HTR-8/SVneo (cell line): ENCODE measurements at places on chromosomes 6 and 20.
A peak's percentile ranks its signal among the peaks of the same experiment; 100 is the strongest.

- DNase-seq, result no peak
Observed at GRCh38 chr6:159254186-159254585, 85.0 kb downstream of the FNDC1 start.

GRCh38 chr6:12228447-12229146 lies 61.6 kb upstream of the EDN1 start:
- no peak for DNase-seq

GRCh38 chr6:14055541-14055940 lies 62.0 kb upstream of the CD83 start:
- no peak for DNase-seq

DNA sequence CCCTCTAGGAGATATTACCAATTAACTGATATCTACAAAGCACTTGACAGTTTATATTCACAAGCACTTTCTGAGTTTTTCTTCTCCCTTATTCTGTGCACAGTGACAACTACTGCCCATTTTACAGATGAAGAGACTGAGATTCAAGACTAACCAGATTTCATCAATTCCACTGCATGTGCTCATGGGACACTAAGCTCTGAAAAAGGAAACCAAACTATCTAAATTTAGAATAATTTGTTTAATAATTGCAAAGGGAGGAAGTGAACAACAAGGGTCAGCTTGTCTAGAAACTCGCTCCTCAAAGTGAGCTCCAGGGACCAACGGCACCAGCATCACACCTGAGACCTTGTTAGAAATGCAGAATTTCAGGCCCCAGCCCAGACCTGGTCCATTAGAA lies 50.8 kb upstream of the MYLIP start:
- DNase-seq, result no peak

DNA sequence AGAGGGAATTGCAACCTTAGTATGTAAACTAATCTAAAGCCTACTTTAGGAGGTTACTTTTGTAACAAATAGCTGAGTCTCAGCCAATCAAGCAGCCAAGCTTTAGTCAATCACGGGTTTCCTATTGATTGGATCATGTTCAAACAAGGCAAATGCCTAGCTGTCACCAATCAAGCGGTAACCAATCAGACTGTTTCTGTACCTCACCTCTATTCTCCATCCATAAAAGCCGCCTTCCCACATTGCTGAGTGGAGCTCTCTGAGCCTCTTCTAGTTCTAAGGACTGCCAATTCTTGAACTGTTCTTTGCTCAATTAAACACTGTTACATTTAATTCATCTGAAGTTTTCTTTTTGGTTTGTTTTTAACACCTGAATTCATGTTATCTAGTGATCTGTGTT lies 148.4 kb upstream of the BMP5 start:
- DNase-seq, result no peak

DNA sequence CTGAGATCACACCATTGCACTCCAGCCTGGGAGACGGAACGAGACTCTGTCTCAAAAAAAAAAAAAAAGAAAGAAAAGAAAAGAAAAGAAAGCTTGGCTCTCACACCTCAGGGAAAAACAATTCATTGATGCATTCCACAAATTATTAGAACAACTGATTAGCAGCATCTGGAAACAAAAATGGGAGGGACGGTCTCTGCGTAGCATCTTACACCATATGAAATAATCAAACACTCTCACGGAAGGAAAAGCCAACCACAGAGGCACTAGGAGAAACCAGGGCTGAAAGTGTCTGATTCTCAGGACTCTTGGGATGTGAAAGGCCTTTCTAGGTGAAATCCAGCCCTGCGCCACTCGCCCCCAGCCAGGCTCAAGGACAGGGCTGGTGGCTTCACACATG lies 2.3 kb upstream of the HELZ2 start:
- no peak for DNase-seq

GRCh38 chr6:52517502-52518278 lies 59.2 kb downstream of the TRAM2 start:
- DNase-seq, result peak; percentile 96

- no peak for DNase-seq
Observed at GRCh38 chr6:149320796-149321195, 3.3 kb downstream of the TAB2 start.

DNA sequence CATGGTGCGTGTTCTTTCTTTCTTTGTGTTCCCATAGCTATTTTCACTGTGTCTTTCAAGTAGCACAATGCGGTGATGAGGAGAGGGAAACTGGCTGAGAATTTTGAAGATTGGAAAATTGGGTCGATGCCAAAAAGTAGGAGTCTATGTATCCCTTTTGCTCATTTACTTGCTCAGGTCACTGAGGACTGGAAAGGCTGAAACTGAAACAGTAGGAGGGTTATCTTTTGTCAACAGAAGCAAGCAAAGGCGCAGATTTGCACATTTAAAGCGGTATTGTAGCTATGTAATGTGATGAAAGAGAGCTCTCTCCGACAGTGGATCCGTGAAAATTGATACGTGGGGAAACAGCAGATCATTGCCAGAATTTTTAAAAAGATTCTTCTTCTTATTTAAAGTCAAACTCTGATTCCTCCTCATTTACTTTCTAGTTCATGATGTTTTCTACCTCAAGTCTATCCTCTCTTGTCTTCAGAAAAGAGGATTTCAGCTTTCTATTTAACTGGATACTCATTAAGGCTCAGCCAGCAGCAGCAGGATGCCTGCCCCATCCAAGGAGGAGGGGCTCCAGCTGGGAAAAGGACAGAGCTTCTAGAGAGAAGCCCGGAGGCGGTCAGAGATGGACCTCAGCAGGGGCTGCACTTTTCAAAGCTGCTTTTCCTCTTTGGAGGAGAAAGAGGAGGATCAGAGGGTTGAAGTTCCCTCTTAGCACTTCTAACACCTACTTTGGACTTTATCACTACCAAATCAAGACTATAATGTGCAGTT lies 15.9 kb upstream of the FYN start:
- DNase-seq, result no peak

- peak; percentile 98 for DNase-seq
Observed at GRCh38 chr20:63698739-63699465, 2.5 kb downstream of the TNFRSF6B start.

DNA sequence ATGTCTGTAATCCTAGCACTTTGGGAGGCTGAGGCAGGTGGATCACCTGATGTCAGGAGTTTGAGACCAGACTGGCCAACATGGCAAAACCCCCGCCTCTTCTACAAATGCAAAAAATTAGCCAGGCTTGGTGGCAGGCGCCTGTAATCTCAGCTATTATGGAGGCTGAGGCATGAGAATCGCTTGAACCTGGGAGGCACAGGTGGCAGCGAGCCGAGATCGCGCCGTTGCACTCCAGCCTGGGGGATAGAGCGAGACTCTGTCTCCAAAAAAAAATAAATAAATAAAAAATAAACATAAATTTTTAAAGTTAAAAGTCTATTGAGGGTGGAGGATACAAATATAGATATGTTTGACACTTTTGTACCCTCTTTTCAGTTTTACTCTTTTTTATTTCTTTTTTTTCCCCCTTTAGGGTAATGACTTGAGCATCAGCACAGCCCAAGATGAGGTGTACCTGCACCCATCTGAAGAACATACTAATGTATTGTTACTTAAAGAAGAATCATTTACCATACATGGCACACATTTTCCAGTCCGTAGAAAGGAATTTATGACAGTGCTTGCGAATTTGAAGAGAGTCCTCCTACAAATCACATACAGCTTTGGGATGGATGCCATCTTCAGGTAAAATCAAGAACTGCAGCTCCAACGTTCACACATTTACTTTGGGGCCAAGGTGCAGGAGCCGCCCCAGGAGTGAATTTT lies 368.9 kb downstream of the LAMA2 start:
- DNase-seq, result peak; percentile 59

- peak; percentile 96 for DNase-seq
Observed at GRCh38 chr6:36938536-36938935, 16.0 kb upstream of the PI16 start.

DNA sequence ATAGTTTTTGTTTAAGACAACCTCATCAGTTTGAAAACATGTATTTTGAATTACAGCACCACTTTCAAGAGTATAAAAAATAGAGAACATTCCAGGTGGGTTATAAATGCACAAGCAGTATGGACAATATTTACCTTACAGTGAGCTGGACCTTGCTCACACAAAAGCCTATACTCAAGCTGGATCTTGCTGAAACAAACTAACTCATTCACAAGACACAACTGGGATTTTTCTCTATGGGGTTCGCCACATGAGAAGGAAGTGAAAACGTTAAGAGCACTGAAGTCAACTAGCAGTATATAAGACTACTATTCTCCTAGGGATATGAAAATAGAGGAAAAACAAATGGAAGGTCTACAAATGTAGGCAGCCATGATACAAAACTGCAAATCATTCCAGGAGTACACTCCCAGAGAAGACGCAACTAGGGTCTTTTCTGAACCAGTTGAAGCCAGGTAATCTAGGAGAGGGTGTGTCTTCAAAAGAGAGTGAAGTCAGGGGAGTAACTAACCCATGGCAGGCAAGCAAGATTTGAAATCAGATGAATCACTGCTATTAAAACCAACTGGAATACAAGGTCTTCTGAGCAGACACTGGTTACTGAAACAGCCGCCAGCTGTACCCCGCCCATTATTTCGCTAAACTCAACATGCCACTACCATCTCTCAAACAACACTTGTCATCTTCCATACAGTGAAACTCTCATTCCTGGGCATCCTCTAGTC lies 26.5 kb downstream of the STAU1 start:
- DNase-seq, result no peak

DNA sequence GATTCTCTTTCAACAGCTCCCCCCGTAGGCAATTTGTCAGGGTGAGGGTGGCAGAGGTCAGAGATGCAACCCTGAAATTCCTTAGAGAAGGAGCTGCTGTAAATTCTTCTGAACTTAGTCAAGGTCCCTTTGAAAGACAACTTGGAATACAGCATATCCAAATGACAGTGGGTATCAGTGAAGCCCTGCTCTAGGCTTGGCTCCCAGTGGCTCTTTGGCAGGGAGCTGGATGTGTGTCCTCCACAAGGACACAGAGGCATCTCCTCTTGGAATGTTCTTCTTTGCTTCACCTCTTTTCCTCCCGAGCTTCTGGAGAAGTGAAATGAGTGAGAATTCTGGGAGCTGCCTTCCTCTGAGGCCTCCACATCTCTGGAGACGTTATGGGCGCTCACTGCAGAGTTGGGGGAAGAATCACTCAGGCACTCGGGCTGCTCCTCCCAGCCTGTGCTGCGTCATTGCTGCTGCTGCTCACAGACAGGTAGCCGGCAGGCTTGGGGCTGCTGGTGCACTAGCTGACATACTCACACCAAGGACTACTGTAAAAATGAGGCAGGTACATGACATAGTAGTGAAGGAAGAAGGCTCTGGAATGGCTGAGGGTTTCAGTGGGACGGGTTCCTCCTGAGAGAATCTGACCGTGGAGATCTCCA lies 34.1 kb downstream of the DYNLT1 start:
- DNase-seq, result no peak

GRCh38 chr20:46023999-46024398 lies 5.0 kb upstream of the SLC12A5 start:
- DNase-seq, result no peak

DNA sequence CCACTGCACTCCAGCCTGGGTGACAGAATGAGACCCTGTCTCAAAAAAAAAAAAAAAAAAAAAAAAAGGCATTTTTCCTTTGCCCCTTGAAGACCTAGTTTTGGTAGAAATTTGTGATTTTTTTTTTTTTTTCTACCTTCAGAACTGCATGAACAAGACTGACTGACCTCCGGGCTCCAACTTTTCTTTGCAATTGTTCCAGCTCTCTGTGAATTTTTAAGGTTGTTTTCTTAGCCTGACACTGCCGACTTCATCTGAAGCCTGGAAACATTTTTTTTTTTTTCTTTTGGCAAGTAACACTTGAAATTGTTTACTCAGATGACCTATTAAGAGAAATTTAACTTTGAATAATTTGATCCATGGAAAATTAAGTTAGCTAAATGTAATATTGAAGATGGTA lies 73.0 kb downstream of the SLC24A3 start:
- DNase-seq, result no peak

DNA sequence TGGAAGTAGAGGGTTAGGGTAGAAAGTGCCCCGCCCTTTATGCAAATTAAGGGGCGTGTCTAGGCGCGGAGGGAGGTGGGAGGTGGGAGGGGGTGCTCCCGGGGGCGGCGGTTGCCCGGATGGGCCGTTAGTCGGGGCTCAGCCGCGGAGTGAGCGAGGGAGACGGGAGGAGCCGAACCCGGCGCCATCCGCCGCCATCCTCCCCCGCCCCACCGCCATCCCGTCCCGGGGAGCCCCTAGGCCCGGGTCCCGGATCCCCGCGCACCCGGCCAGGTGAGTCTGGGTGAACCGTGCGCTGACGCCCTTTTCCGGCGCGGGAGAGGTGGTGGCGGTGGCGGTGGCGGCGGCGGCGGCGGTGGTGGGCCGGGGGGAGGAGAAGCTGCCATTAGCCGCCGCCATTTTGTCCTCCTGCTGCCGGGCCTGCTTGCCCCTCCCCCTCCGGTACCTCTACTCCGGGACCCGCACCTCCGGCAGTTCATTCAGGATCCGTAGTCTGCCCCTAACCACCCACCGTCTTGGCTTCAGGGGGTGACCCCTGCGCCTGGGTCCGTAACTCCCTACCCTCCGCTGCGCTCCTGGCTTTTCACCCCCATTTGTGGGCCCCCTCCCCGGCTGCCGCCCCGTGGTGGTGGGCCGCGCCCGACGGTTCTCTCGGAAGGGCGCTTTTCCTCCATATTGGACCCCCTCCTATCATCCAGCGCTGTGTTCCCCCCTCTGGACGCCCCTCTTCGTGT lies at the start of gene PRRC2A:
Gene PRRC2A (plus strand): TSS at position 130 of the 734 bp plus-strand sequence. CDS start 2,075 bp downstream, outside the sequence.
- peak; percentile 73 for DNase-seq

DNA sequence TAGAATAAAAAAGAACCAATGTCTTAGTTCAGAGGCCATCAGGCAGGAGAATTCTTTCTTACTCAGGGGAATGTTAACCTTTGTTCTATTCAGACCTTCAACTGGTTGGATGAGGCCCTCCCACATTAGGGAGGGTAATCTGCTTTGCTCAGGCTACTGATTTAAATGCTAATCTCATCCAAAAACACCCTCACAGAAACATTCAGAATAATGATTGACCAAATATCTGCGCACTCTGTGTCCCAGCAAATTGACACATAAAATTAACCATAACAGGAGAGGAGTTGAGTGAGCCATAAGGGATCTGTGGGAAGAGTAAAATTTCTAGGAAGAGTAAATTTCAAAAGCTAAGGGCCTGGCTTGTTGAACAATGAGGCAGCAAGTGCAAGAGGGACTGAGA lies 234.0 kb upstream of the PLCB4 start:
- DNase-seq, result no peak

- DNase-seq, result no peak
Observed at GRCh38 chr6:151005164-151005563, 139.7 kb downstream of the MTHFD1L start.

DNA sequence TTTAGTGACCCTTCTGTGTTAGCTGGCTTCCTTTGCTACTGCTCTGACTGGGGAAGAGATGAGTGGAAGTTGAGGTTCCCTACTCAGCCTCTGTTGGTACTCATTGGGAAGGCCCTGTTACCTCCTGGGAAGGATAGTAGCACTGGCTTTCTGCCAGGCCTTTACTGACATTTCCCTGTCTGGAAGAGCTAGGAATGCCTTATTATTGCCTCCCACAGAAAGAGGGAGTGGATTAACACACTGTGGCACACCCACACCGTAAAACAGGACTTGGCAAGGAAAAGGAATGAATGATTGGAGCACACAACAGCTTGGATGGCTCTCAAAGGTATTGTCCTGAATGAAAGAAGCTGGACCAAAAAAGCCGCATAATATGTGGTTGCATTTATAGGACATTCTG lies 12.2 kb downstream of the ZNF831 start:
- no peak for DNase-seq
